SIG-M5 (cell line): ENCODE measurements at places on chromosomes 3 and 15.
A peak's percentile ranks its signal among the peaks of the same experiment; 100 is the strongest.

GRCh38 chr15:61227269-61227949, 1.7 kb downstream of the RORA start:
- no peak for DNase-seq

DNA sequence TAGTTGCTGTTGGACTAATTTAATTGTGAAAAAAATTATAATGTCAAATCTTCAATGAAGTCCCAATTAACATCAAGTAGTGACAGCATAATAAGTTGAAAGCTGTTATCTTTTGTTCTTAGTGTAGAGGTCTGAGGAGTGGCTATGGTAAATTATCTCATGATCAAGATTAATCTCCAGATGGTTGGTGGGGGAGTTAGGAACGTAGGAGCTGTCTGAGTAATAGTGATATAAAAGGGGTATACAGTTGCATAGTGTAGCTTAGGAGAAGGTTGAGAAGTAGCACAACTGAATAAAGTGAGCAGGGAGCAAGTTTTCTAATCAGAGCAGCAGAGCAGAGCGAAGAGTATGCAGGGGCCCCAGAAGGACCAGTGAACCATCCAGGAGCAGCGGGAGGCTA, 19.5 kb downstream of the TMOD2 start:
- DNase-seq: no peak

DNA sequence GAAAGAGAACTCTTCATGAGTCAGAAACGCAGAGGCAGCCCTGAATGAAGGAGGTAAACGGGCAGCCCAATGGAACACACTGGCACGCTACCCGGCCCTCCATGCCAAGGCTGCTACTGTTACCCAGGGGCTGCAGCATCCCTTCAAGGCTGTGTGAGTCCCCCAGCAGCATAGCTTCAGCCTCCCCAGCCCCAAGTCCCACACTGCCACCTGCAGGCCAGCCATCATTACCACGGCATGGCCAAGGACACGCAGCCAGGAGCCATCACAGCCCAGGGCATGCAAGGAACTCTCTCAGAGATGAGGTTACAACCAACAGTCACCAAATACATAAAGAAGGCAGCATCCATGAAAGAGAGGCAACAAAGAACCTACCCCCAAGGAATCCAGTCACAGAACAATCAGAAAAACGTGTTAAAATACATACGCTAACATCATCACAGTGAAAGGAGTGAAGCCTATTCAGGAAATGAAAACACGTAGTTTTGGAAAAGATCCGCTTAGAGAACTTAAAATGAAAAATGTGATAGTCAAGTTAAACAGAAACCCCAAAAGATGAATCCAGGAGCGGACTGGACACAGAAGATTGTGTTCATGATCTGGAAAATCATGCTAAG, 22.4 kb downstream of the PLA2G4F start:
- DNase-seq: no peak

DNA sequence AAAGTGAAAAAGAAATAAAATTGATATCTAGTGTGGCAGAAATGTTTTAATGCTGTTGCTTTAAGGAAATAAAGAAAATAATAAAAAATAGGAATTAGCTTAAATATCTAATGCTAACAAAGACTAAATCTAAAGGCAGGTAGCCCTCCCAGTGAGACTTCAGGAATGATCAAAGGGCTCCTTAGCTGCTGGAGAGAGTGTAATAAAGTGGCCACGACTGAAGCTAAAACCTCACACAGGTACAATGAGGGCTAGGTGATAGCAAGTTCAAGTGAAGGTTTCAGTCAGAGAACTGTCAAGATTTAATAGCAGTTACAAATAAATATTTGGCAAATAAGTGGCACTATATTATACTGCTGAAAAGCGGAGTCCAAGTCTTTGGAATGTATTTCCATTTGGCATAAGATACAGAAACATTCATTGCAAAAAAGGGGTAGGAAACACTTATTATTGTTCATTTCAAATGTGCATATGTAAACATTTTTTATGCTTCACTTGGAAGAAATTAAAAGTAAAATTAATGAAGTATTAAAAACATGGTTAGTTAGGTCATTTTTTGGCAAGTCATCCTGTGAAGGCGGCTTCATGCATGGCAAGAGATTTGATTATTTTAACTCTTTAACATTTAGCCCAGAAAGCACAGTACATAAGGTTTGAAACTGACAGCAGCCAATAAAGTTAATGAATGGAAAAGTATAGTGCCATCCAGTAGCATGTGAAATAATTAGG, 168.2 kb downstream of the ECT2 start:
- no peak for DNase-seq

GRCh38 chr3:37982331-37982730, 8.3 kb upstream of the VILL start:
- DNase-seq: no peak

GRCh38 chr3:170387950-170388349, 30.4 kb downstream of the SKIL start:
- no peak for DNase-seq

DNA sequence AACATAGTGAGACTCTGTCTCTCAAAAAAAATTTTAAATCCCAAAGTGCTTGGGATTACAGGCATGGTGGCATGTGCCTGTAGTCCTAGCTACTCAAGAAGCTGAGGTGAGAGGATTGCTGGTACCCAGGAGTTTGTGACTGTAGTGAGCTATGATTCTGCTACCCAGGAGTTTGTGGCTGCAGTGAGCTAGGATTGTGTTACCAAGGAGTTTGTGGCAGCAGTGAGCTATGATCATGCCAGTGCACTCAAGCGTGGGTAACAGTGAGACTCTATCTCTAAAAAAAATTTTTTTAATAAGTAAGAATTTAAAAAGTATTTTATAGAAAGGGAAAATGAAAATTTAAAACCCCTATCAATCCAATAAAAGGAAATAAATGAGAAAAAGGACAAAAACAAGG, 69.5 kb downstream of the FAIM start:
- DNase-seq: no peak

DNA sequence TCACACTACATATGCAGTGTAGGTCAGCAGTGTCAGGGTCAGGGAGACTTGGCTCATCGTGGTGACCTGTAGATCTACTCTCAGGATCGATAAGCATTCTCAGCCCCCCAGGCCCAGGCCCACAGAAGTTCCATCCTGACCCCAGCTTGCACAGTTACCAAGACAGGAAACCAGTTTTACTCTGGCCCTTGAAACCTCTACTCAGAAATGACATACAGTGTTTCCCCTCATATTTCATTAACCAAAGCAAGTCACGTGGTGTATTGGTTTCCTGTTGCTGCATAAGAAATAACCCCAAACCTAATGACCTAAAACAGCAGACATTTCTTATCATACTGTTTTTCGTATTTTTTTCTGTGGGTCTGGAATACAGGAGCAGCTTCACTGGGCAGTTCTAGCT, 242.2 kb downstream of the SLCO3A1 start:
- no peak for DNase-seq

DNA sequence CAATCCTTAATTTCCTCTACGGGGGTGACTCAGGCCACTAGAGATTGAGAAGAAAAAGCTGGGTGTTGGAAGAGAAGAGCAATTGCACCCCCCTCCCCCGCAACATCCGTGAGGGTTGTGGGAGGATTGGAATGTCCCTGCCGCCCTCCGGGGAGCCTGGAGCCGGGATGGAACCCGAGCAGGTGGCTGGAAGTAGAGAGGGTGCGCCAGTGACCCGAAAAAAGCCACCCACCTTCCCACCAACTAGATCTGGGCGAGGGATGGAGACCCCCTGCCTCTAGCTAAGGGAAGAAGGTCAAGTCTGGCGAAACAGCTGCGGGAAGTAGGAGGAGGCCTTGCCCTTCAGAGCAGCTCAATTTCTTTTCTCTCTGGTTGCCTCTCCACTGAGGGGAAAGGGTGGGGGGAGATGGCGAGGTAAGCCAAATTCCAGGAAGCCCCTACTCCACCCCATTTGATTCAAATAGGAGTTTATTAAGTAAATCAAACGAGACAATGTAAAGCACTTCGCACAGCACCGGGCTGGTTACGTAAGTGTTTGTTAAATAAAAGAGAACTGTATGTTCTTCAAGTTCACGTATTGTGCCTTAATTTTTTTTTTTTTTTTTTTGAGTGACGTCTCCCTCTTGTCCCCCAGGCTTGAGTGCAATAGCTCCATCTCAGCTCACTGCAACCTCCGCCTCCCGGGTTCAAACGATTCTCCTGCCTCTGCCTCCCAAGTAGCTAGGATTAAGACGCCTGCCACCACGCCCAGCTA, 1.1 kb upstream of the WWTR1 start:
- no peak for DNase-seq

DNA sequence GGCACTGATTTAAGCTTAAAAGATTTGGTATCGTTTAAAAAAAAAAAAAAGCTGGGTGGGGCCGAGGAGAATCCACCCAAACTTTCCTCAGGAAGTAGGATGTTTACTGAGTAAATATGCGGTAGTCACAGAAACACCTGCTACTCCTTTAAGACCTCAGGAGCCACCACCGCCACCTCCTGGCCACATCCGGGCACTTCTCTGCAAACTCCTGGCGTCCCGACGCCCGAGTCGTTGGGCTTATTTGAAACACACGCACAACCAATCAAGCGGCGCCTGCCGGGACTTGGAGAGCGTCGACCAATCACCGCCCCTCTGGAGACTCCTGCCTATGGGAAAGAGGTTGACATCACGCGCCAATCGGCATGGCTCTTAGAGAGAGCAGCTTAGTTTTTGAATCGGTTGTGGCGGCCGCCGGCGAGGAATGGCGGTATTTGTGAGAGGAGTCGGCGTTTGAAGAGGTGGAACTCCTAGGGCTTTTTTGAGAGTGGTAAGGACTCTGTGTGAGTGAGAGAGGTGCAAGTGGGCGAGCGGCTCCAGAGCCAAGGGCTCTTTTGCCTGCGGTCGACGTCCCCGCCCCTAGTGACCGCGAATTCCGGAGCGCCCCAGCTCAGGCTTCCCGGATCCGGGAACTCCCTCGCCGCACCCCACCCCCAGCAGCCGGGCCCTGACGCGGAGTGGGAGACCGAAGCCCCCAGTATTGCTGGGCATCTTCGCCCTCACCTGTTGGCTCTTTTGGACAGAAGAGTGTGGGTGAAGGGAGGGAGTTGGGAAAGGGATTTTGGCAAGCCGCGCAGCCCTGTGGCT, at the start of gene ECT2:
Gene ECT2 (plus strand): TSS at position 359 of the 807 bp plus-strand sequence. CDS start 3,805 bp downstream, outside the sequence.
- peak; percentile 98 for DNase-seq

DNA sequence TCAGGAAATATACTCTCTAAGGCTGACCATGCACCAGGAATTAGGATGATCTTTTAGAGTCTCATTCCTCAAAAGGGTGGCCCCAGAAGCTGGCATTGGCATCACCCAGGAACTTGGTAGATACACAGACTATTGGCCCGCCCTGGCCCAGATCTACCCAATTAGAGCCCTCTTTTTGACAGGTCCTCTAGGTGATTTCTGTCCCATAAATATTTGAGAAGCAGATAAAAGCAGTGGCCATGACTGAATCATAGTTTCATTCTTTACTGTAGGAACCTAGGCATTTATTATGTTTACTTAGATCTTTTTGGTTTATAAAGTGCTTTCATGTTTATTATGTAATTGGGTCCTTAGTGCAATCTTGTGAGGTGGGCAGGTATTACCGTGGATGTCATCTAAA, 7.6 kb downstream of the TLNRD1 start:
- no peak for DNase-seq

GRCh38 chr3:119314821-119315220, 20.6 kb downstream of the ARHGAP31 start:
- DNase-seq: no peak

- no peak for DNase-seq
Observed at GRCh38 chr15:59052915-59053407, 52.0 kb upstream of the CCNB2 start.

DNA sequence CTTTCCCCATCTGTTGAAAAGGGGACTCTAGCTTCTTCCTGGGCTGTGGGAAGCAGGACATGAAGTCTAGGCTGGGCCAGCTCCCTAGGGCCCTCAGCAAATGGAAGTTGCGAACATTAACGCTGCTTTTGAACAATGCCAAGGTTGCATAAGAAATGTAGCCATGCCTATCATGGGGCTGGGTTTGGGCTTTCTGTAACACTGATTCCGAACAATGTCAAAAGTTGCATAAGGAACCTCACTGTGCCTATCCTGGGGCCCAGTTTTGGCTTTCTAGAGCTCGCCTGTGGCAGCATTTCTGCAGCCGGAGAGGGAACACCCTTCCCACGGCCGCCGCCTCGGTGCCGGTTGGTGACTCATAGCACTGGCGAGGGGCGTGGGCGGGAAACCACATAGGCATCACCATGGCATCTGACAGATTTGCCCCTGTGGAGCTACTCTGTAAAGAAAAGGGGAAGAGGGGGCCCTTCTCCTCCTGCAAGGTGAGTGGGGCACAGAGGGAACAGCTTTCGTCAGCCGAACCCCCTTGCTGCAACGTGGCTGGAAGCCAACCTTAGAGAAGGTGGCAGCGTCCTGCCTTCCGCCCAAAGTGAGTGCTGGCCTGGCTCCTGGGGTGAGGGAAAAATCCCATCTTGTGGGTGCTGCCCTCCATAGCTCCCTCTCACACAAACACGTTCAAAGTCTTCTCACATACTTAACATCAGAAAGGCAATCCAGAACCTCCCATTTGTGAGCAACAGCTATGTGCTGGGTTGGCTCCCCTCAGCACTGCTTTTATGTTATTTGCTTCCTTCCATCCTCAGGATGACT, 46.6 kb upstream of the ATP2B2 start:
- peak; percentile 52 for DNase-seq
